ENCODE measurements at places on chromosomes 7 and 10.

DNA sequence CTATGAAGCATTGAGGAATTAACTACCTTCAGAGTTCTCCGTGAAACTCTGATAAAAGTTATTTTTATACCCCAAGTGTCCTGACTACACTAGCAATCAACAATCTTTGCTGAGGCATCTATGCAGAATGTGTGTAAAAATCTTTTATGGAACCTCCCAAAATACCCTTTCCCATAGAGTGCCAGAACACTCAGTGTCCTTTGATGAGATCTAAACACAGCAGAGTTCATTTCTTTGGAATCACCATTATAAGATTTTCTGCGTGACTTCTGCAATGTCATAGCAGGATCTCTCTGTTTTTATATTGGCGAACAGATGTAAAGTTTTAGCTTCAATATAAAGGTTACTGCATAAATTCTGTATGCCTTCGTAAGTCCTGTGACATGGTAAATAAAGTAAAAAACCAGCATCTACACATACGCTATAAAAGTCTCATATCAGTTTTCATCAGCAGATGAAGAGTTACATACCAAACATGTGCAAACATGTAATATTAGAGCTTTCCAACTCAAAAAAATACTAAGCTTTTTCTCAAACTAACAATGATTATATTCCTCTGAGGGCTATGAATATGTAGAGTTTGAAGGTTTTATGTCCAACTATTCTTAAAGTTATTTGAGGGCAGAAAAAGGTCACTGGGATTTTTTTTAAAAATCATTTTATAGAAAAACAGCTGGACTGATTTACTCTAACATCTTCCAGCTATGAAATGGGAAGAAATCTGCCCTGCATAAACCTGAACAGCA is 67.2 kb downstream of the SKIDA1 start:
- DNase-seq, result no peak

- DNase-seq, result no peak
Observed at GRCh38 chr10:28284126-28284525, 18.7 kb downstream of the MPP7 start.

- peak; percentile 10 for DNase-seq
Observed at GRCh38 chr10:6621536-6621935, 41.5 kb upstream of the PRKCQ start.

DNA sequence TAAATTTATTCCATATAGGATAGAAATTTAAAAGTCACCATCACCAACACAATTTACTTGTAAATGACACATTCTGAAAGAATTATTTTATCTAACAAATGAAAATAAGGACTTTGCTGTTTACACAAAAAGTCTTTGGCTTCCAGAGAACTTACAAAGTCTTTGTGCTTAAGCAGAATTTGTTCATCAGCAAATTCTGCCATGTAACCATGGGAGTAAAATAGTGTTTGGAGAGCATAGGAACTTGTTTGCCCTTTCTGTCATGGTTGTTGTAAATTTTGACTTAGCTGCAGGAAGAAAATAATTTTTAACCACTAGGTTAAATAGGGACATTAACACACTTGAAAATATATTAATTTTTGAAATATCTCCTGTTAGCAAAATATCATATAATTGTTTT is 15.2 kb downstream of the FGL2 start:
- DNase-seq, result no peak

DNA sequence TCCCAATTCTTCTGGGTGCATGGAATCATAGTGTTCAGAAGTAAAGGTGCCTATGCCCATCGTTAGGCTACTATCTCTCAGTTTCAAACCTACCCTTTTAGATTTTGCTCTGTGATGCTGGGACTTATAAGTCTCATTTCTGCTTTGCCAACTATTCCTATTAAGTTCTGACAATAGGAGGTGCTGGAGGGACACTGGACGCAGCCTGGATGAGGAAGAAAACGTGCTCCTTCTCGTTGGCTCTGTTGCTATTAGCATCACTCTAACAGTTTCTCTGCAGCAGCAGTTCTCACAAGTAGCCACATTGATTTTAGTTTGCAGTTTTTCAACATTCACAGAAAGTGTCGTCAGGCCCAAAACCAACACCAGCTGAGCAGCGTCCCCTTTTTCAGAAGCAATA is 72.4 kb downstream of the ABCC2 start:
- peak; percentile 44 for DNase-seq

DNA sequence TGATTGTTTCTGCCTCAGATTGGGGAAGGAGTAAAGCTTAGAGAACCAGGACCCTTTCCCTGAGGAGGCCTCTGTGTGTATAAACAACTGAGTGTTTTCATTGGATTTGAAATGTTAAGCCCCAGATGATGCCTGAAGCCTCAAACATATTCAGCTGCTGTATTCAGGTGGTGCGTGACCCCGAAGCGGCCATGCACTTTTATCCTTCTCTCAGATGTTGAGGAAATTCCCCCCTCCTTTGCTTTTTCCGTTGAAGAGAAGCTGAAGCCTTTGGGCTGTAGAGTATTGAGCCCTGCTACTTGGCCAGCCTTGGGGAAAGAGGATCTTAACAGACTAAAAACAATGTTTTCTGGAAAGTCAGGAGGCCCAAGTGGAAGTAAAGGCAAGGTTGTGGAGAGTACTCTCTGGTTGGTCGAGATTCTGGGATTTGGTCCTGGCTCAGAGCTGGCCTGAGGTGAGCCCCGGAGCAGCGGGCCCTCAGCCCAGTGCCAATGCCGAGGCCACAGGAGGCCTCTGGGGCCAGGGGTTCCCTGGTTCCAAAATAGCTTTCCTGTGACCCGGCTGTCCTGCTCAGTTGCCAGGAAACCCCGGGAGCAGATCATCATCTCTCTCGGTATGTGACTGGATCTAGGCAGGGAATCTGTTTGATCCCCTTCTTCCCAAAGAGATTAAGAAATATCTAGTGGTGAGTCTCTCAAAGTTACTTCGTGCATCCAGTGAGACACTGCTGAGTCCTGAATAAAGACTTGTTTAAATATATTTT is 22.5 kb downstream of the FKBP6 start:
- DNase-seq, result no peak

DNA sequence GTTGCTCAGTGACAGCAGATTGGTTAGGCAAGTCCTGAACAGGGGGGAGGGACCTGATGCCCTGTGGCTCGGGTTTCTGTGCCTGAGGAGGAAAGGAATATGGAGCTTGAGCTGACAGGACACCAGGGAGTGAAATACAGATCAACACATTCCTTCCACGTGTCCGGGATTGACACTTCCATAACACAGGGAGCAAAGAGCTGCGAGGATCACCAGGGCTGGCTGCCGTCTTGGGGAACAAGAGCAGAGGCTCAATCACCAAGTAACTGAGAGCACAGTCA is 36.7 kb upstream of the EFCAB10 start:
- DNase-seq, result no peak

DNA sequence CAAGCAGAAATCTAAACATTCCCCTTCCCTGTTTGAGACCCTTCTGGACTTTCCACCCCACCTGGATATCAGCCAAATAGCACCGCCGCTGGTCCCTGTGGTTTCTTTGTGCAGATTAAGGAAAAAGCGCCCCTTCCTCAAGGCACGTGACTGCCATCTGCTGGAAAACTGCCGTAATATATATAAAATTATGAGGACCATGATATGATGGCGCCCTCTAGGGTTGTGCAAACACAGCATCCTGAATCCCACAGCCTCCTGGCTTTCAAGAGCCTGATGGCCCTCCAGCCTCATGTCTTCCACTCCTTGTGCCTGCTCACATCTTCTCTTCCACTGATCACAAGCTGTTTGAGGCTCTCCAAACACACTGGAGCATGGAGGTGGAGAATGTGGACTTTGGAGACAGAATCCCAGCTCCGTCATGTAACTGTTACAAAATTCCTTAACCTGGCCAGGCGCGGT is 121.3 kb downstream of the MYL10 start:
- peak; percentile 47 for DNase-seq

GRCh38 chr7:98836811-98837629 is 32.8 kb downstream of the TMEM130 start:
- no peak for DNase-seq

GRCh38 chr7:1883834-1884582 is 213.9 kb downstream of the ELFN1 start:
- no peak for DNase-seq

- no peak for DNase-seq
Observed at GRCh38 chr10:49632406-49633317, 18.8 kb downstream of the CHAT start.

GRCh38 chr10:75926763-75927162 is 495.3 kb downstream of the LRMDA start:
- DNase-seq, result no peak

GRCh38 chr10:74855027-74855426 is 28.6 kb downstream of the KAT6B start:
- no peak for DNase-seq

DNA sequence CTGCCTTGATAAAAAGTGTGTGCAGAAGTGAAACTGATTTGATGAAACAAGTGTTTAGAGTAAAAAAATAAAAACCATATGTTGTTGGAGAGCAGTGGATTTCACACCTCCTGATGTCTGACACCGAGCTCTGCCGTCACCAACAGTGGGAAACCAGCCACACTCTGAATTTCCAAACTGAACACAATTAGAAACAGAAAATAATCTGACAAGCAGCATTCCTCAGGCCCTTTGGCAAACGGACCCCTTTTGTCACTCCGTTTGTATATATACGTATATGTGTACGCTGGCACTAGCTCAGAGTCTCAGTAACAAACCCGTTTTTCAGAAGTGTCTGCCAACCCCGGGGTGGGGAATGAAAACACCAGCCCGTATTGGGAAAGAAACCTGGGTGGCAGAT is 32.4 kb downstream of the TACC2 start:
- DNase-seq, result no peak

- no peak for DNase-seq
Observed at GRCh38 chr10:124283215-124283948, 135.3 kb downstream of the OAT start.

- DNase-seq, result no peak
Observed at GRCh38 chr10:117424883-117425649, 49.8 kb upstream of the PDZD8 start.

DNA sequence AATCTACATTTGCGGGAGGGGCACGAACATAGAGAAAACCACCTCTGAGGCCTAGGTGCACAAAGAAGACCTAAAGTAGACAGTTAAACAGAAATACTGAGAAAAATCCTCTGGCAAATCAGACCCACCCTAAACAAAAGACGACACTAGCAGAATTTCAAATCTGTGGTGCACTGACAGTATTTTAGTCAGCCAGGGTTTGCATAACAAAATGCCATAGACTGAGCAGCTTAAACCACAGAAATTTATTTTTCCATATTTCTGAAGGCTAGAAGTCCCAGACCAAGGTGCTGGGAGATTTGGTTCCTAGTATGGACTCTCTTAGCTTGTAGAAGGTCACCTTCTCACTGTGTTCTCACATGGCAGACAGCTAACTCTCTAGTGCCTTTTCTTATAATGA is 26.3 kb downstream of the IPMK start:
- no peak for DNase-seq

DNA sequence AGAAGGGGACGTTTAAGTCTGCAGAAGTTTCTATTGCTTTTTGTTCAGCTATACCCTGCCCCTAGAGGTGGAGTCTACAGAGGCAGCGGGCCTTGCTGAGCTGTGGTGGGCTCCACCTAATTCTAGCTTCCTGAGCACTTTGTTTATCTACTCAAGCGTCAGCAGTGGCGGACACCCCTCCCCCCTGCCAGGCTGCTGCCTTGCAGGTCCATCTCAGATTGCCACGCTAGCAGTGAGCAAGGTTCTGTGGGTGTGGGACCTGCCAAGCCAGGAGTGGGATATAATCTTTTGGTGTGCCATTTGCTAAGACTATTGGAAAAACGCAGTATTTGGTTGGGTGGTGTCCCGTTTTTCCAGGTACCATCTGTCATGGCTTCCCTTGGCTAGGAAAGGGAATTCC is 147.3 kb upstream of the PRPS1L1 start:
- no peak for DNase-seq

DNA sequence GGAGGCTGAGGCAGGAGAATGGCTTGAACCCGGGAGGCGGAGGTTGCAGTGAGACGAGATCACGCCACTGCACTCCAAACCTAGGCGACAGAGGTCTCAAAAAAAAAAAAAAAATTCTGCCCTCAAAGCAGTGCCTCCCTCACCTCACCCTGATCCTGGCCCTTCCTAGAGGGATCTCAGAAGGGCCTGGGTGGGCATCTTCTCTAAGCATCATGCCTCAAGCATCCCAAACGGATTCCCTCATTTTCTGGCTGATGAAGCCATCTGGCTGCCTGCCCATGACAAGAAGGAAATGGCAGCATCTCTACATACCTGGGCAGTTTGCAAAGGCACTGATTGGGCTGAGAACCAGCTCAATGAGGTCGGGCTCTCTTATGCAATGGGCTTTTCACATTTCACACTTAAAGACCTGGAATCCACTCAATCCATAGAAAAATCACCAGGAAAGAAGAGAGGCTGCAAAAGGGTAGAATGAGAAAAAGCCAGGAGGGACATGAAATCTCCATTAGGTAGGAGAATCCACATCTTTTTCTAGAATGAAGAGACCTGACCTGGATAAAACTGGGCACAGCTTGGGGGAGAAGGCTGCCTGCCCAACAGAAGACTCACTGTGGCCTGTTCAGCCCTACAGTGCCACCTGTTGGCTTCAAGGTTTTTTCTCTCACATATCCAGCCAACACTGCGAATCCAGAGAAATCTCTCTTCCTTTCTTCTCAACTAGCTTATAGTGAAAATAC is 48.1 kb downstream of the PDLIM1 start:
- no peak for DNase-seq

DNA sequence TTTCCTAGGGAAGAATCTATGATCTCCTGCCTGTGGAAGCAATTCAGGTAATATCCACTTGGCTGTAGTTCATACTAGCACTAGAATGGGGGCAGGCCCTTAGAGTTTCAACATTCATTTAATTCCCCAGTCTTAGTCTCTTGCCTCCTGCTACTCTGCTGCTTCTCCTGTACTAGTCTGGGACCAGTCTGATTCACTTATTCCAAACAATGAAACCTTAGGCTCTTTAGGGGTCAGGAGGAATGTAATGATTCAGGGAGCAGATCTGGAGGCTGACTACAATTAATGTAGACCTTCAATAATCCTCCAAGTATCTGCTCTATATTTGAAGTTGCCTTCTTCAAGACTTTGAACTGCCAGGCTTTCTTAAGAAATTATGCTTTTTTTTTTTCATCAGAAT is 101.8 kb downstream of the GNAT3 start:
- no peak for DNase-seq

DNA sequence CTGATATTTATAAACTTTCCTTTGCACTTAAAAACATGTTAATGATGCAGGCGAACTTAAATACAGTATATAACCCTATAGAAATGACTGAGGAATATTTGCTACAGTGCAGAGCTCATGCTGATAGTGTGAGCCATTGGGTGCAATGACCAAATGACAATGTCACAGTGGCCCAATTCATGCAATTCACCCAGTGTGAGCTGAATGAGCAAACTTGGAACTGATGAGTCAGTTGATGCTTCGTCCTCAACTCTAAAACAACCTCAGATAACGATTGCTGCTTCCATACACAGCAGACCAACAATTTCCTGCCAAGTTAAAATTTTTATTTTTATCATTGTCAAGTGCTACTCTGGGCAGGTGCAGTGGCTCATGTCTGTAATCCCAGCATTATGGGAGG is 12.1 kb upstream of the ZC3HAV1L start:
- DNase-seq, result no peak

- no peak for DNase-seq
Observed at GRCh38 chr7:55081472-55082227, 62.8 kb downstream of the EGFR start.

- DNase-seq, result no peak
Observed at GRCh38 chr7:152710153-152710442, 34.2 kb upstream of the XRCC2 start.

GRCh38 chr7:48473205-48473865 is 302.1 kb downstream of the ABCA13 start:
- DNase-seq, result no peak

- DNase-seq, result no peak
Observed at GRCh38 chr10:9294132-9294663, 1239.7 kb downstream of the GATA3 start.

GRCh38 chr10:35613107-35613440 is 7.9 kb downstream of the GJD4 start:
- DNase-seq, result no peak
